ENCODE measurements at places on chromosomes 12 and 14.

- DNase-seq, result no peak
Observed at GRCh38 chr12:109307051-109307450, 2.0 kb downstream of the FOXN4 start.

DNA sequence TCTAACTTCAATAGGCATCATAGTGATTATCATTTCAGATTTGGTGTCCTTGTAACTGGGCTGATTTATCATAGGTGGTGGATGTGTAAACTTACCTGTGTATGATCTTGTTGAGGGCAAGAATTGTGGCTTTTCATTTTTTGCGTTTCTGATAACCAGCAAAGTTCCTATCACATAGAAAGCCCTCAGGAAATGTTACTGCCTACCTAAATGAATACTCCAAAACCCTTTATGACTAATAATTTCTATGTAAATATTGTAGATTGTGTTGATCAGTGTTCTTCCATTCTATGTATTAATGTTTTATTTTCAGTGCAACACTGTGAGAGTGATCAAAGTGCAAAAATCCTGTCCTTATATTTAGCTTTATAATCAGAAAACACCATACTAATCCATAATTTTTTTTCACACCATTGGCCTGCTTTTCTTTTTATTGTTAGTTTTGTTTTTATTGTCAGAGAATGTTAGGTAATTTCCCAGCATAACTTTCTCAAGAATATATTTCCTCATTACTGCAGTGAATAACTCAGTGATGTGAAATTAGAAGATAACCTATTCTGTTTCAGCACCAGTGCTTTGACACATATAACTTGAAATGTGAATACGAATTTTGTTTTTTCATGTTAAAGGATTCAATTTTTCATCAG, 94.1 kb downstream of the GPHN start:
- DNase-seq, result no peak

DNA sequence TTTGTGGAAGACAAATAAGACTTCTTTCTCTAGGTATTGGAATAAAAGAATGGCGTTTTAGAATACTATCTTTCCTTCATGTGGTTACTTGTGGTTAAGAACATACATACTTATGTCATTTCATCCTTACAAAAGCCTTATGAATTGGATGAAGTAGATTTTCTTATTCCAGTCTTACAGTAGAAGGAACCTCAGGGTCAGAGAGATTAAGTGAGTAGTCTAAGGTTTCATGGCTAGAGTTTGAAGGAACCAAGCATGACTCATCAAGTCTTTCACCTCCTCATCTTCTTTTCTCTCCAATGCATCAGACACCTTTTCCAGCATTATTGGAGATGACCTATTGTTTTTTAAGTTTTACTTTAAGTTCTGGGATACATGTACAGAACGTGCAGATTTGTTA, 92.9 kb upstream of the NEDD1 start:
- DNase-seq, result no peak

- DNase-seq, result peak; percentile 1
Observed at GRCh38 chr14:51094282-51094821, 553 bp downstream of the TRIM9 start.

- DNase-seq, result no peak
Observed at GRCh38 chr12:91381309-91381804, 198.7 kb upstream of the DCN start.
